ENCODE measurements at places on chromosomes 7 and 10.
A peak's percentile ranks its signal among the peaks of the same experiment; 100 is the strongest.

GRCh38 chr10:106582291-106582690 is 582.2 kb downstream of the SORCS1 start:
- no peak for DNase-seq

GRCh38 chr10:80205477-80206276 is at the start of gene ANXA11:
Gene ANXA11 (minus strand): TSS chr10:80205537. CDS start chr10:80172861, 32,676 bp downstream.
- DNase-seq = peak; percentile 34

- DNase-seq = no peak
These were observed at the start of gene GPR141 for GRCh38 chr7:37683246-37684120. Gene GPR141 (plus strand): TSS chr7:37683766. CDS start chr7:37740394, 56,628 bp downstream.

DNA sequence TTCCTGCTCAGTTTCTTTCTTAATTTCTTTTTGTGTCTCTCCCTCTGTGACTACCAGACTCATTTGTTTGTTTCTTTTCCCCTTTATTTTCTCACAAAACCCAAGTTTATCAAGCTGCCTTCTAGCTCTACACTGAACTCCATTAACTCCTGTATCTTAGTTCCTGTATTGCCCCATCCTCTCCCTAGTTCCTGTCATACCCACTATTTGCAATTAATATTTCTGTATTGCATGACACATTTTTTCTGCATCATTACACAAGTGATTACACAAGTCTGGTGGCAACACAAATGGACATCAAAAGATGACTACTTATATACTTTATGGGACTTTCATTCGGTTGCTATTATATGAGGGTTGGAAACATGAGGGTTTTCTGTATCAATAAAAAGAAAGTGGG is 26.9 kb upstream of the OR9A4 start:
- no peak for DNase-seq

DNA sequence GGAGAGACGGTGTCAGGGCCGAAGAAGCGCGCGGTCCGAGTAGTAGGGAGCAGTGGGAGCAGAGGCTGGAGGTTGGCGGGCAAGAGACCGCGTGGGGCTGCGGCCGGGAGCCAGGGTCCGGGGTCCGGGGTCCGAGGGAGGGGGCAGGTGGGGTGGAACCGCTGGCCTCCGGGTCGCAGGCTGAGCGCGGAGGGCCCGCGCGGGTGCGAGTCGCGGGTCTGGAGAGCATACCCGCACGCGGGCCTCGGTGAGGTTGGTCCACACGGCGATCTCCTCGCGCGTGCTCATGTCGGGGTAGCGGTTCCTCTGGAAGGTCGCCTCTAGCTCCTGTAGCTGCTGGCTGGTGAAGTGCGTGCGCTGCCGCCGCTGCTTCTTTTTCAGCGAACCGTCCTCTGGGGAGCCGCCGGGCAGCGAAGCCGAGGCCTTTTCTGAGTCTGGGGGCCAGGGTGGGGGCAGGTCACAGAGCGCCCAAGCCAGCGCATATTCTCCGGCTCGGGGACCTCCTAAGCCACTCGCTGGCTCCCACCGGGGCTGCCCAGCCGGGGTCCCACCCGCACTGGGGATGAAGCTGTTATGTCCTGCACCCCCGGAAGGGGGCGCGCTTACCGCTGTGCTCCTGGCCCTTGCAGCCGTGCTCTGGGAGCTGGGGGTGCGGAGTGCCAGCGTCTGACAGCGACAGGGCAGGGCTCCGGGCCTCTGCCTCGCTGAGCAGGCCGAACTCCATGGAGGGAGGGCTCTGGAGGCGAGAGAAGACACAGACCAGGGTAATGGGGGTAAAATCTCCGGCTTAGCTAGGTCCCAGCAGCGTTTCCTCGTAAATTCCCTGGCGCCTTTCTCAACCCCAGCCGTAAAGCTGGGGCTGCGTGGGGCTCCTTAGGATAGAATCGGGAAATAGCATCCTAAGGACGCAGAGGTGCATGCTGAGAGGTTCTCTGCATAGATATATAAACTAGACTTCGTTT is 5.5 kb downstream of the ELOVL3 start:
- DNase-seq = no peak

- DNase-seq = no peak
These were observed 34.5 kb downstream of the COL1A2 start for GRCh38 chr7:94429153-94429552.

DNA sequence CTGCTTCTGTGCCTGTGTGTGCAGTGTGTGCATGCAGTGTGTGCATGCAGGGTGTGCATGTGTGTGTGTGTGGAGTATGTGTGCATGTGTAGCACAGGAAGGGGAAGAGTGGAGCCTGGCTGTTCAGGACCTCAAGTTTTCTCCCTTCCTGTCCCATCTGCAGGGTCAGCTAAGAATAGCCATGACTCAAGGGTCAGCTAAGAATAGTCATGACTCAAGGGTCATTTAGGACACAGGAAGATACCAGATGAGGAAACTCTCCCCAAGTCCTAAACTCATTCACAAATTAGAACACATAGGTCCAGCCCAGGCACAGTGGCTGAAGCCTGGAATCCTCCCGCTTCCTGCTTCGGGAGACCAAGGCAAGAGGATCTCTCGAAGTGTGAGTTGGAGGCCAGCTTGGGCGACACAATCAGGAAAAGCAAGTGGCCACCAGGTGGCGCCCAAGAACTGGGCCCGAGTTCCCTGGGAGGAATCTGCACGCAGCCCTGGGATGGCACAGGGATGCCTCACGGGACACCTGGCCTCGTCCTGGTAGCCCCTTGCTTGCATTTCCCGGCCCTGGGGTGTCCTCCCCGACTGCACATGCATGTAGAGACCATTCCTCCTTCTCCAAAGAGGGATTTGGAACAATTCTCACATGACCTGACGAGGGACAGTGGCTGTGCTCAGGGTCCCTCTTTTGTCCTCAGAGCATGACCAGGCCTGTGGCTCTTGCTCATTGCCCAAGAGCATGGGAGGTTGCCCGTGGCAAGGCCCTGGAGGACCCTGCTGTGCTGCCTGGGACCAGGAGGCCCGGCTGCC is 21.4 kb upstream of the VOPP1 start:
- no peak for DNase-seq

GRCh38 chr7:84908196-84908793 is 278.6 kb downstream of the SEMA3D start:
- no peak for DNase-seq

- DNase-seq = no peak
These were observed at the start of gene AGR2 for GRCh38 chr7:16804674-16805439. Gene AGR2 (minus strand): TSS chr7:16804999. CDS start chr7:16801796, 3,203 bp downstream.

GRCh38 chr7:104528142-104528541 is 199.7 kb downstream of the LHFPL3 start:
- DNase-seq = no peak

- no peak for DNase-seq
These were observed 13.2 kb upstream of the TRA2A start for GRCh38 chr7:23544913-23545354.

GRCh38 chr7:5357951-5358350 is 65.7 kb downstream of the TNRC18 start:
- DNase-seq = no peak

DNA sequence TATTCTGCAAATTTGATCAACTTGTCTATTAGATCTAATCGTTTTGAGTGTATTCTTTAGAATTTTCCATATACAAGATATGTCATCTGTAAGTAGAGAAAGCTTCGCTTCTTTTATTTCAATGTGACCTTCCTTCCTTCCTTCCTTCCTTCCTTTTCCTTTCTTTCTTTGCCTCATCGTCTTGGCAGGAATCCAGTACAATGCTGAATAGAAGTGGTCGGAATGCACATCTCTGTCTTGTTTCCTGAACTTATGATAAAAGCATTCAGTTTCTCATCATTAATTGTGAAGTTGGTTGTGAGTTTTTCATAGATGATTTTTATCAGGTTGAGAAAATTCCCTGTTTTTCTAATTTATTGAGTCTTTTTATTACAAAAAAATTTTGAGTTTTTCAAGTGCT is 300.7 kb upstream of the ZNF32 start:
- DNase-seq = no peak

DNA sequence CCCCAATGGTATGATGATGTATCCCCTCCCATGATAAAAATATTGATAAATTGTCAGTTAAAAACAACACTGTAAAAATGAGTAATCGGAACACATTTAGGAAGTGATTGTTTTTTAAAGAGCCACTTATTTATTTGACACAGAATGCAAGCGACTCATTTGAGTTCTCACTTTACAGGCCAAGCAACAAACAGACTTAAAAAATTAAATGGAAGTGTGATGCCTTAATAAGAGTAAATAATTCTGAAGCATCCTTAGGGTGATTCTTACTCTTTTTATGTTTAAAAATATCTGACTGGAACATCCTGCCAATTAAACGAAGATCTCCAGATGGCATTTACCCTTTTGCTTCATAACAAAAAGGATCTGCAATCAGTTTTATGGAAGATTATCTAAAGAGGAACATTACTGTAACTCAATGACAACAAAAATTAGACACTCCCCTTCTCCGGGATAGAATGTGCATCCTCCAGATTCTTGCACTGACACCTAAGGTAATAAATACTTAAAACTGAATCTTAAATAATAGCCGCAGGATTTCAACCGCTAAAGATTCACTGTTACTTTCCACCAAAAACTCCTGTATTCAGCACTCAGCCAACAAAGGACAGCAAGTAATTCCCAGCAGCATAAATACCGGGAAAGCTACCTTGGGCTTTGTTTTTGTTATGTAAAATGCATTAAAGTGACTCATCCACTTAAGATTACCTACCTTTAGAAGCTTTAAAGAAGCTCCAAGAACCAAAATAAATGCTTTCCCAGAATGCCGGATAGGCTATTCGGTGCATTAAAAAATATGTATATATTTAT is 1.7 kb downstream of the CACNA2D1 start:
- DNase-seq = no peak

- DNase-seq = no peak
These were observed 14.4 kb upstream of the DPYSL4 start for GRCh38 chr10:132172091-132173066.

- DNase-seq = peak; percentile 43
These were observed 150.0 kb upstream of the IGFBP3 start for GRCh38 chr7:46071076-46071475.

DNA sequence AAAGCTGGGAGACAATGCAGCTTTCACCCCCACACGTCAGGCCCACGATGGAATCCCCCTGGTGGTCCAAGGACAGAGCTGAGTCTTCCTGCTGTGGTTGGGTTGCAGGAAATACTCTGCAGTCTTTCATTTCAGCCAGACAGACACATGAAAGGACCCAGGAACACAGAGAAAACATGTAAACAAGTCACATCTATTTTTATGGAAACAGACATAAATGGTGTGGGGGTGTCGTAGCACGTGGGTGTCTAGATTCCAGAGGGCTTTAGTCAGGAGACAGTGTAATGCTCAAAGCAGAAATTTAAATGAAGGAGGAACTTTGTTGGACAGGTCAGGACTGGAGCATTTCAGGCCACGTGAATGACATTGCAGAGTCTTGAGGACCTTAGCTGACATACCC is 444.6 kb downstream of the SUGCT start:
- no peak for DNase-seq

DNA sequence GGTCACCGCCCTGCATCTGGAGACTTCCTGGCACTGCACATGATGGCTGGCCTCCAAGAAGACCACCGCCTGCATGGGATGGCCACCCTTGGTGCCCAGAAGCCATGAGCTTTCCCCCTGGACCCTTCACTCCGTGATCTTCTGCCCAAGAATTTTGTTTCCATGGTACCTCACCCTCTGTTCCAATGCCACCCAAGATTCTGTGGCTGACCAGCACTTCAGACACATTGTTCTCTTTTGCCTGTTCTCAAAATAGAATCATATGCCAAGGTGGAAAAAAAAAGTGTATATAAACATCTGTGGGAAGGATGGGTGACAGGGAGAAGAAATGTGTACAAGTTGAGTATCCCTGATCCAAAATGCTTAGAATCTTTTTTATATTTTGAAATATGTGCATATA is 12.1 kb downstream of the HTR7 start:
- DNase-seq = no peak

- no peak for DNase-seq
These were observed 36.3 kb downstream of the CSTF2T start for GRCh38 chr10:51663086-51663485.

DNA sequence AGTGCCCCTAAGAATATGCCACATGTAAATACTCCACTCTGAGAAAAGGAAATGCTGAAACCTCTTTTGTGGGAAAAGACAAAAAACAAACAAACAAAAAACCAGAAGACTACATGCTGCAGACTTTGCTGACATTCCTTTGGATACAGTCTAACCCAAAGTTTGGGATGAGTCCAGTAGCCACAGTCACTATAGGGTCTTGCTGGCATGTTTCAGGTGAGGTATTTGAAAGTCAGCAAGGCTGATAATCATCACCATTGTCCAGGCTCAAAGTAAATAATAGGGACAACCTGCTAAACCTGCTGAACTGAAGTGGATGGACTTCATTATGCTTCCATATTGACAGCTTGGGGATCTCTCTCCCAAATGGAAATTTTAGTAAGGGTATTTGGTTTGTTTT is 1087.0 kb upstream of the LRRTM3 start:
- no peak for DNase-seq

GRCh38 chr10:60114765-60115586 is 208.6 kb upstream of the CCDC6 start:
- DNase-seq = peak; percentile 56

DNA sequence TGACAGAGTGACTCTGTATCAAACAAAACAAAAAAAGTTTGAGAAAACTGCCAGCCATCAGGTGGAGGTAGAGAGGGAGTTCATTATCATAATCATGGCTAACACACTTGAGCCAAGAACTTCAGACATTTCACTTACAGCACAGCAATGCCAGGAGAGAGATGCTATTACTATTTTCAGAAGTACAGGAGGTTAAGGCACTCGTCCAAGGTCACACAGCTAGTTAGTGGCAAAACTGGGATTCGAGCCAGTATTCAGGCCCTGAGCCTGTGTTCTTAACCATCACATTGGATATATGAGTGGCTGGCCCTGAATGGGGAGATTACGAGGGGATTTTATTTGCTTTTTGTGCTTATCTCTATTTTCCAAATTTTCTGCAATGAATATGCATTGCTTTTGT is 24.8 kb upstream of the UNC5B start:
- DNase-seq = no peak

GRCh38 chr7:108012499-108013430 is 9.8 kb upstream of the LAMB1 start:
- no peak for DNase-seq

DNA sequence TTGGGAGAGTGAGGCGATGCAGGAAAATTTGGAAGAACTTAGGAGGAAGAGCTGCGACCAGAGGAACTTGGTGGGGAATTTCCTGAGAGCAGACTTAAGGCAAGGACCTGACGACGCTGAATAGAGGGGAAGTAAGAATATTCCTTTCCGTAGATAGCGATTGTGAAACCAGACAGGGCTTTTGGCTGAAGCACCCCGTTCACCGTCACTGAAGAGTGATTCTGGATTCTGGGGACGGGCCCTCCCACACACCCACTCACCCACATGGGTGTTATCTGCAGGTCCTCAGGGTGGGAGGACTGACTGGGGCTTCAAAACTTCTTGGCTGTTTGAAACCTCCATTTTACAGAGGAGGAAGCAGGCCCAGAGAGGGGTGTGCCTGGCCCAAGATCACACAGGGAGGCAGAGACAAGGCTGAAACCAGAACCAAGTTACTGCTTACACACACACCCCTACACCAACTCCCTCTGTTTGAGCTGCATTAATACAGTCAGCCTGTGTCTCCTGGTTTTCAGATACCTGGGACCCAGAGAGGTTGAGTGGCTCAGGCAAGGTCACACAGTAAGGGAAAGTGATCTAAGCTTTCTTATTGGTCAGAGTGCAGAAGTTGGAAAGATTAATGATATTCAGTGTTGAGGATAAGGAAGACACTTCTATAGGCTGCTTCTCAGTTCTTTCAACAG is 37.2 kb upstream of the CDH23 start:
- no peak for DNase-seq

All from fibroblast of skin of left quadriceps (primary cell).